ENCODE measurements at places on chromosomes 6 and 20.

DNA sequence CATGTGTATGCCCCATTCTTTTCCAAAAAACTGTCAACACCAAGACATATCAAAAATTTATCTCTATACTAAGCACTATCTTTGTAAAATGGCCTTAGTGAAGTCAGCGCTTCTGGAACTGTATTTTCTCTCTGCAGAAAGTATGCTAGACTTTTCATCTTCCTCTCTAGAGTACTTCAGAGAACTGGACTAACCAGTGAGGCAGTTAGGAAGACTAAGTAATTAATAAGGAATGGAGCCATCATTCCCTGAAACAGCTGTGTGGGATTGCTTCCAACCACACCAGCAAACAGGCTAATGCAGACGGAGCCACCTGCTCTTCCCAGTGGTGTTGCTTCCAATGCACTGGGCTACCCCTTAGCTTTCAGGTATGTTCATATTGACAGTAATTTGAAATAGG is 169.1 kb upstream of the FUT9 start:
- no peak for DNase-seq

DNA sequence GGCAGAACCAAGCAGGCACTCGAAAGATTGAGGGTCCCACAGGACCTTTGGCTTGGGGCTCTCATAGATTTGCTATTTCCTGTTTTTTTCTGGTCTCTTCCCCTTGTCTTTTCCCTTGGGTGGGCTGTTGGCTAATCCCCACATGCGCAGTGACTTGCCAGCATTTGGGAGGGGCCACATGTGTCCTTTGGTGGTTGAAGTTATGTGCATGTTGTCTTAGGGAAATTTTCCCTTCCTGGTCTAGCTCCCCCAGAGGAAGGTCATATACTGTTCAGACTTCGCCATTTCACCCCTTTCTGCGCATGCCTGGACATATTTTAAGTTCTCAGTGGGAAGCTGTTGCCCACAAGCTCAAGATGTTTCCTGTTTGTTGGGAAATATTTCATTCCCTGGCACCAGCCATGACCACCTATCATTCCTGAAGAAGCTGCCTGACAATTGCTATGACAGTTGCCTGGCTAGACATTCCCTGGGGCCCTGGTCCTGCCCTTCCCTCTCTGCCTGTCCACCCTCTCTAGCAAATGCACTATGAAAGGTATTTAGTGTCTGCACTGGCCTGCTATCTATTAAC is 156.2 kb upstream of the THBS2 start:
- no peak for DNase-seq

DNA sequence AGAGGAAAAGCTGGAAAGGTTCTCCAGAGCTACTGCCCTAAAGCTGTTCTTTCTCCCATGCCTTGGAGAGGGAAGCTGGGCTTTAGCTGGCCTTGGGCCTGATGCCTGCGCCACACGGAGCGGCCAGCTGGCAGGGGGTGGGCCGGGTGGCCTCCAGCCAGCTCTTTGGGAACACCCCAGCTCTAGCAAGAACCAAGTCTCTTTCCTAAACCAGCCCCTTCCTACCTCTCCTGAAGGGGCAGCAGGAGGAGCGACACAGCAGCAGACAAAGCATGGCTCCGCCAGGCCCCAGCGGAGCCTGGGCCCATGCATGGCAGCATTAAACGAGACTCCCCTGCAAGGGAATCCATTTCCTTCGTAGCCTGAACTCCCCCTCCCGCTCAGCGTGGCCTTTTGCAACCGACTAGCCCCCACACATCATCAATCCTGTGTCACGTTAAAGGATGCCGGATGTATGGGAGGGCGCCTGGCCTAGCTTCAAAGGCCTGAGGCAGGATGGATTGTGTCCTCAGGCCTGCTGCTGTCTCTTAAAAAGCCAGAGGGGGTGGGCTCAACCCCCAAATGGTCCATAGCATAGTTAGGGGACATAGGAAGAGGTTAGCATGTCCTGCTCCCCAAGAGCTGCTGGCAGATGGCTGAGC is 14.0 kb downstream of the MRPS18A start:
- no peak for DNase-seq

GRCh38 chr20:24948939-24949679 is at the start of gene CST7:
Gene CST7, plus strand, starts transcription at chr20:24949269. Its CDS starts 237 bp downstream, at chr20:24949506.
- DNase-seq = peak; percentile 79

GRCh38 chr6:47428288-47428687 is 49.3 kb upstream of the CD2AP start:
- no peak for DNase-seq

DNA sequence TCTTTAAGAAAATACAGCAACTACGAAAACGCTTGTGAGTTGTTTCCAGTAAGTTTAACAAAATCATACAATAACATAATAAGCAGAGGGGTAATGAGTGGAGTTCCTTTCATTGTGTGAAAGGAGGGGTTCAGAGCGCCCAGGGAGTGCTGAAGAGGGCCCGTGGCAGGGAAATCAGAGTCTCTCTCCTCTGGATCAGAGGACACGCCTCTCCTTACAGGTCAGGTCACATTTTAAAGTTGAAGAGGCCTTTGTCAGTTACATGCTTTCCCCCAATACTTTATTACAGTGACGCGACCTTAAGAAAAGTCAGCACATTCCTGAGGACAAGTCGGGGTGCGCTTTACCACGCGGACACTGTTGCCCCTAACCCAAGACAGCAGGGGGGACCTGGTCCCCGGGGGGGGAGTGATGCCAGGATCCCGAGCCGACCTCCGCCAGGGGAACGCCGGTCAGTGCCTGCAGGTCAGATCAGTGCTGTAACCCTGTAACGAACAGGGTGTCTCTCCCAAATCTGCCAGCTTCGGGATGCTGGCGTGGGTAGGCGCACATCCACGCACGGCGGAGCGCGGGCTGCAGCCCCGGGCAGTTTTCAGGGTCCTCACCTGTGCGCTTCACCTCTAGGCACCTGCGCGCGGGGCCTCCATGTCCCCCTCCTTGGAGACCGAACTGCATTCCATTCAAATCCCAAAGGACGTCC is 848 bp downstream of the DACT2 start:
- DNase-seq = no peak

- no peak for DNase-seq
These were observed 75.8 kb upstream of the TSHZ2 start for GRCh38 chr20:52896348-52896747.

- no peak for DNase-seq
These were observed 40.3 kb downstream of the GPX5 start for GRCh38 chr6:28565823-28566526.

GRCh38 chr6:132763269-132763668 is 5.6 kb upstream of the VNN2 start:
- no peak for DNase-seq

DNA sequence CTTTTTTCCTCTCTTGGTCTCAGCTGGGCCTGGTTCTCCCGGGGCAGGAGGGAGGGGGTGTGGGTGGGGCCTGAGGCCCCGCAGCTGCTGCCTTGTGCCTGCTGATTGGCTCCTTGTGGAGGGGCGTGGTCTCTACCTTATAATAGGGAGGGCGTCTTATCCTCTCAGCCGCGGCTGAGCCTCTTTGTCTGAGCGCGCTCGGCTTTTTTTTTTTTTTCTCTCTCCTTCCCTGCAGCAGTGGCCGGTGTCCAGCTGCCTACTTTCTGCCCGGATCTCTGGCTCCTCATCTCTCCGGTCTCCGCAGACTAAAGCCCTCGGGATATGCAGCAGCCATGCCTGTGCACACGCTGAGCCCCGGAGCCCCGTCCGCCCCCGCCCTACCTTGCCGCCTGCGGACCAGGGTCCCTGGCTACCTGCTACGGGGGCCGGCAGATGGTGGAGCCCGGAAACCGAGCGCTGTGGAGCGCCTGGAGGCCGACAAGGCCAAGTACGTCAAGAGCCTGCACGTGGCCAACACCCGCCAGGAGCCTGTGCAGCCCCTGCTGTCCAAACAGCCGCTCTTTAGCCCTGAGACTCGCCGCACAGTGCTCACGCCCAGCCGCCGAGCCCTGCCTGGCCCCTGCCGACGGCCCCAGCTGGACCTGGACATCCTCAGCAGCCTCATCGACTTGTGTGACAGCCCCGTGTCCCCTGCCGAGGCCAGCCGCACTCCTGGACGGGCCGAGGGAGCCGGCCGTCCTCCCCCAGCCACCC is 11.1 kb downstream of the FAM110A start:
- DNase-seq = peak; percentile 80

GRCh38 chr20:24698706-24699206 is 229.3 kb downstream of the SYNDIG1 start:
- no peak for DNase-seq

- no peak for DNase-seq
These were observed 28.2 kb upstream of the FABP7 start for GRCh38 chr6:122751326-122751725.

DNA sequence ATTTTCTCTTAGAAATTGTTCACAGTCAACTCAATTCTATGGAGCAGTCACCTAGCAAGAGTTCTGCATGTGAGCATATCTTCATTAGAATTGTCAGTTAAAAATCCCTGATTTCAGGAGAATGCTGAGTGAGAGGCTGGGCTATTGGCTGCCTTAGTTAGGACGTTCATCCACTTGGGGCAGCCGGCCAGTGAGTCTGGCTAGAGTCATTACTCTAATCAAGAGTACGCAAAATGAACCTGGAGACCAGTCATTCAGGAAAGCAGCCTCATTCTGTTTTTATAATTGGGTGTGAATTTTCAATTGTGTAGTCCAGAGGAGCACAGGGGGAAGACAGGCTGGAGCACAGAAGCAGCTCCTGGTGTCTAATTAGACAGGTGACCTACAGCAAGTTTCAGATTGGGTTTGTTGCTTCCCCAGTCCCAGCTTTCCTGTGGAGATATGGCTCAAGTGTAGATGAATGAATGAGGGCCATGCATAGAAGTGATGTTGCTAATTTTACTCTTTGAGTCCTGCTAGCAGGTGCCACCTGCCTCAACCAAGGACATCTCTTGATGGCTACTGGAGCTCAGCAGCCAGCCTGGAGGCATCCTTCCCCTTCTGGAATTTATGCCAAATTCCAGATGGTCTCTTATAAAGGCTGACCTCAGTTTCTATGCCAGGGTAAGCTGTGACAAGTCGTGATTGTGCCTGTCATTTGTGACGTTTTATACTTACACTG is 265.7 kb downstream of the NKAIN2 start:
- DNase-seq = no peak

DNA sequence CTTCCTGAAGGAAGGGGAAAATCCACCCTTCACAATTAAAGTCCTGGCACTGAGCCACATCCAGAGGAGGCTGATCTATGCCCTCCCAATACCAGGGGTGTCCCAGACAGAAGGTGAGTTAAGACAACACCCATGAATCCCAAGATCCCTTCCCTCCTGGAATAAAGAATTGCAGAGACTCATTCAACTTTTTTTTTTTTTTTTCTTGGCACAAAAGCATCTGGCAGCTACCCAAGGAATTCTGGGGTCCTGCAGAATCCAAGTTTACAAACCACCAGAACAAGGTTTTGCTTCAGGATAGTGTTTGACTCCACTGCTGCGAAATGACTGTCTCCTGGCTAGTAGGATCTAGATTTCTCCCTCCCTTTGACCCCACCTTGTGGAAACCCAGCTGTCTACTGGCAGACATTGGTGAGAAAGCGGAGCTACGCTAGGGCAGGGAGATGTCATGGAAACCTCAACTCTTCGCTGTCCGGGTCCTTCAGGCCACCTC is 37.4 kb downstream of the JAG1 start:
- DNase-seq = no peak

DNA sequence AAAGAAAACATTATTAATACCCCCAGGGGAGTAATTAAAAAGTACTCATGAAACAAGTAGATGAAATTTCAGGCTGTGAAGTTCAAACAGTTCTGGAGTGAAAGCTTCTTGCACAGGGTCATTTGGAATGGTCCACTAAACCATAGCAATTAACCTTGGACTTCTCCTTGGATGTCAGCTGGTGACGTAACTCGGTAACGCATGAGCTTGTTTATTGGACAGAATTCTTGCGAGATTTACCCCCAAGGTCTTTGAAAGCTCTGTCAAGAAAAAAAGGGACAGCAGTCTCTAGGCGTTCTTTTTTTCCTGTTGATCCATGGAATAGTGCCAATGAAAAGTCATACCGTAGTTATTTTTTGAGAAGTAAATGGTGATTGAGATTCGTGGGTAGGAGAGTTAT is 2.2 kb downstream of the CD83 start:
- DNase-seq = no peak

DNA sequence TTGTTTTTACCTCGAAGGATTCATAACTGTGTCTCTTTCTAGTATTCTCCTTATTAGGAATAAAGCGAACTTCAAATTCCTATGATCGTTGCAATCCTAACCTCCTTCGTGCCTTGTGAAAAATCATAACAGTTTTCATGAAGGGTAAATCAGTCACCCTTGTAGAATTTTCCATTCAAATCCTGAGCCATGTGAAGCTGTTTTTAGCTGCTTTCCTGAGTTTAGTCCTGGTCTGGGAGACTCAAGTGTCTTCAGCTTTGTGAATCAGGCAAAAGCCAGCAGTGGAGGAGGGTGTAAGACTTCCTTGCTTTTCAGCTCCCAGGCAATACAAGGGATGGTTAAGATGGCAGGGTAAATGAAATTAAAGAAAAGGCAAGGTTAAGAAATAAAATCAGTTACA is 24.3 kb downstream of the GCNT2 start:
- no peak for DNase-seq

DNA sequence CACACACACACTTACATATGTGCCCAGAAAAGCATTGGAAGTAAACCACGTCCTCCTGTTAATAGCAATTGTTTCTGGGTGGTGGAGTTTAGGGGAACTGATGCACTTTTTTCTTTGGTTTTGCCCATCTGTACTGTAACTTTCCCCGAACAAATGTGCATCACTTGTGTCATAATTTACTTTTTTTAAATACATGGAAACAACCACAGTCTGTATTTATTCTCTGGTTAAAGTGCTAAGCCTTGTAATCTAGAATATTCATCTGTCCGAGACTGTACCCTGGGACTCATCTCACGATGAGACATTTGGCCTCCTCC is 61.5 kb upstream of the CD93 start:
- no peak for DNase-seq

- no peak for DNase-seq
These were observed 243.5 kb downstream of the BTBD9 start for GRCh38 chr6:38396209-38396608.

GRCh38 chr6:131549811-131550210 is 23.2 kb upstream of the ARG1 start:
- DNase-seq = no peak

DNA sequence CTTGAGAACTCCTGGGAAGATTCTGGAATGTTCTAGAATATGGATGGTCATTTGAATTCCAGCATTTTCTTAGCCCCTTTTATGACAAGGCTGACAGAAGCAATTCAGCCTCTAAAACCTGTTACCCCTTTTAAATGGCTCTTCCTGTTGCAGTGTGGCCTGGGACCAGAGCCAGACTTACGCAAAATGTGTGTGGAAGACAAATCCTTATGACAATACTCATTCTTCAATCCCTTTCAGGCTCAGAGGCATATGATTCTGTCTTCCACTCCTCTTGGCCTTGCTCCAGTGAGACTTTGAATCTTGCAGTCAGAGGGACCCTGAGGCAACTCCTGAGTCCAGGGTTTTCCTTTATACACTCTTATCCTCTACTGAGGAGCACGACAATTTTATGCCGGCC is 287.0 kb downstream of the CLIC5 start:
- DNase-seq = no peak

DNA sequence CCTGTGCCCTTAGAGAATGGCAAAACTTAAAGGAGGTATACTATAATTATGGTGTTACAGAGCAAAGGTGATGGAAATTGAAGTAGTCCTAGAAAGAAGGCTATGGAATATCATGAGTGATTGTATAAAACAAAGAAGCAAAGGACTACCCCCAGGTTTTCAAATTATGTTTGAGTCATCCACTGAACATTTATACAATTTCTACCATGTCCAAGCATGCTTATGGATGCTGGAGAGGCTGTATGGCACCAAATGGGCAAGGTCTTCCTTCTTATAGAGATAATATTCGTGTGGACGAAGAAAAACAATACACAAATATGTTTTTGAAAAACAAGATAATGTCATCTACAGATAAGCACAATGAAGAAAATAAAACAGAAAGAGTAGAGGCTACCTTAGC is 177.5 kb downstream of the KHDC1L start:
- DNase-seq = no peak

- no peak for DNase-seq
These were observed 19.2 kb downstream of the METTL24 start for GRCh38 chr6:110338820-110339470.

All from activated CD8-positive, alpha-beta memory T cell treated with anti-CD3 and anti-CD28 coated beads for 1 hour (primary cell).